ENCODE measurements at places on chromosomes 4 and X.

DNA sequence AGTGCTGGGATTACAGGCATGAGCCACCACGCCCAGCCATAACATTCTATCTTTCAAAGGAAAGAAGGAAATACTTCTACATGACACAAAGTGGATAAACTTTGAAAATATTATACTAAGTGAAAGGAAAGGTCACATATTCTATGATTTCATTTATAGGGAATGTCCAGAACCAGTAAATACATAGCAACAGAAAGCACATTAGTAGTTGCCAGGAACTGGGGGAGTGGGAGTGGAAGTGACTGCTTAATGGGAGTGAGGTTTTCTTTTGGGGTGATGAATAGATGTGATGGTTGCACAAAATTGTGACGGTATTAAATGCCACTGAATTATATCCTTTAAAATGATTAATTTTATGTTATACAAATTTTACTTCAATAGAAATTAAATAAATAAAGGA, 95.7 kb upstream of the IL15 start:
- DNase-seq: no peak

- no peak for DNase-seq
These were observed 12.8 kb downstream of the SMIM10L2A start for GRCh38 chrX:135434258-135435138.

GRCh38 chrX:22969411-22969810, 30.3 kb upstream of the DDX53 start:
- DNase-seq: no peak

DNA sequence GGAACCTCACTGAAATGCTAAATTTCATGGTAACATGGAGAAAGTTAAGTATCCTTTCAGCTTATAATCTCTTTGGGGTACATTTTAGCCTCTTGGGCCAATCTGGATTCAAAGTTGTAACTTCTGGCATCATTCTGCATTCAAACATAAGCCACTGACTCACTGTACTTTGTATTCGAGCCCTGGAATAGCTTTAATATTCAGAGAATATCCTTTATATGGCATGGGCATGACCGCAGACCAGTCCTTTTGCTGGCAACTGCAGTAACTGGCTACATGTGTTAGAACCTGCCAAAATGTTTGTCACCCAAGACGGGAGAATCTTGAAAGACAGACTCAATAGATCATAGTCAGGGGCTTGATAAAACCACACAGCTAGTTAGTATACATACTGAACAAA, 3.3 kb downstream of the GASK1B start:
- no peak for DNase-seq

GRCh38 chr4:6019316-6020263, 1.4 kb upstream of the C4orf50 start:
- peak; percentile 60 for DNase-seq

DNA sequence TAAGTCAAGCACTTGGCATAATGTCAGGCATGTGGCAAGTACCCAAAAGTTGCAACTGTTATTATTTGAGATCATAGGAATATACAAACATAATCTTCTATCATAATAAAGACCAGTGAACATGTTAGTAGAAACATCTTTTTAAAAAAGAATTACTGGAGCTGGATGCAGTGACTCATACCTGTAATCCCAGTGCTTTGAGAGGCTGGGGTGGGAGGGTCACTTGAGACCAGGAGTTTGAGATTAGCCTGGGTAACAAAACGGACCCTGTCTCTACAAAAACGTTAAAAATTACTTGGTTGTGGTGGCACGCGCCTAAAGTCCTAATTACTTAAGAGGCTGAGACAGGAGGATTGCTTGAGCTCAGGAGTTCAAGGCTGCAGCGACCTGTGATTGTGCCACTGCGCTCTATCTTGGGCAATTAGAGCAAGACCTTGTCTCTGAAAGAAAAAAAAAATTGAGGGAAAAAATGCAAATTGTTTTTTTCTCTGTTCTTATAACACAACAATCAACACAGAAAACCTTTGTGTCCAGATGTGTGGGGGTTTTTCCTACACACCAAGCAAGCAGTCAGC, 284.3 kb downstream of the ARHGAP10 start:
- DNase-seq: no peak

- no peak for DNase-seq
These were observed 245.2 kb upstream of the ADAMTS3 start for GRCh38 chr4:72814241-72814640.

GRCh38 chrX:115616943-115617563, 56.1 kb downstream of the PLS3 start:
- peak; percentile 4 for DNase-seq
